ENCODE measurements at places on chromosomes 7 and 10. TPM values are rescaled to one million over a fixed set of nuclear protein-coding genes. Genes with fewer than 3 reads are reported as not detected.

The PNLIPRP3 gene
- polyA plus RNA-seq, result not detected

DNA sequence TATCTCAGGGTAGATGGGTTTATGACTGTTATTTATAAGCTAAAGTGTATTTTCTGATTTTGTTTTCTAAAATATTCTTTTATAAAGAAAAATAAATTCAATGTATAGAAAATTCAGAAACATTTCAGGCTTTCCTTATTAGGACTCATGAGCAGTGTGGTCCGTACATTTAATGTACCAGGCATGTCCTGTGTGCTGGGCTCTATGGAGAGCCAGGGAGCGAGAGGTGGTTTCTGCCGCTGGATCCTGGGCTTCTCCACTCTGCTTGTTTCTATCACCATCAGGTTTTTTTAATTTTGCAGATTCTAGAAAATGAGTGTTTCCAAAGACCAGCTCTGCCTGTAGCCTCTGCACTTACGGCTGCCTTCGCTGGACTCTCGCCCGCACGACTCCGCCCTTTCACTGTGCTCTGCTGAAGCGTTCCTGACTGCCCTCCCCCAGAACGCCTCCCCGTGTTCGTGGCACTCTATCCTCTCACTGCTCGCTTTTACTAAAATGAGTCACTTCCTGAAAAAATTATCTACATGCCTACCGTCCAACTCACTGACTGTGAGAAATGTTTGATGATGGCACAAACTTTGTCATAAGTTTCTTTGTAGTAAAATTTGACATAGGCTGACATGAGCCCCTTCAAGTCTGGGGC is 188.5 kb downstream of the ZMYND11 start:
- DNase-seq, result no peak

DNA sequence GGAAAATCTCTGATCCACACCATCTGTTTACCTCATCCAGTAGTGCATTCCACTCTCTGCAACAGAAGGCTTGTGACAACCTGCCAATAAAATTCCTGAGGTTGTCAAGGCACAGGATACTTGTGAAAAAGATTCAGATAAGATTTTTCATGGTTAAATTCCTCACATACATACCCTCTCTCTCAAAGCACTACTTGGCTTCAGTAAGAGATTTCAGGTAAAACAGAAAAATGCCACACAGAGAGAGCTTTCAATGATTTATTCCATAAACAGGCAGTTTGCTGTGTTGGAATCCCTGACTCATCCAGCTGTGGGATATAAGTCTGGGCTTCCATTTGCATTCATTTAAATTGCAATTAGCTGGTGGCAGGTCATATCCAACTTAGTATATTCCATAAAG is 99.7 kb upstream of the CAV2 start:
- no peak for DNase-seq

DNA sequence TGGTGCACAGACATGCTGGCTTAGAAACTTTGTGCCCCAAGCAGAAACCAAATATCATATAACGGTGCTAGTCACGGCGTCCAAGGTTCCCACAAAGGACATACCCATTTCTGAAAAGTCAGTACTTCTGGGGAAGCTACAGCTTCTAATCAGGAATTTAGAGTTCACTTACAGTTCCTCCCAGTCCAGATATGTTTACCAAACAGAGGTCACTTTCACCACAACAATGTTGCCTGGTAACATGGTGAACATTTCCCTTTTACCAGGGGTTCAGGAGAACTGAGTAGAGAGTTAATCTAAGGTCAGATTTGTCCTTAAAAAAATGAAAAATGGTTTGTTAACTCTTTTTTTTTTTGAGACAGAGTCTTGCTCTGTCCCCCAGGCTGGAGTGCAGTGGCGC is 265.9 kb upstream of the MKLN1 start:
- DNase-seq, result no peak

DNA sequence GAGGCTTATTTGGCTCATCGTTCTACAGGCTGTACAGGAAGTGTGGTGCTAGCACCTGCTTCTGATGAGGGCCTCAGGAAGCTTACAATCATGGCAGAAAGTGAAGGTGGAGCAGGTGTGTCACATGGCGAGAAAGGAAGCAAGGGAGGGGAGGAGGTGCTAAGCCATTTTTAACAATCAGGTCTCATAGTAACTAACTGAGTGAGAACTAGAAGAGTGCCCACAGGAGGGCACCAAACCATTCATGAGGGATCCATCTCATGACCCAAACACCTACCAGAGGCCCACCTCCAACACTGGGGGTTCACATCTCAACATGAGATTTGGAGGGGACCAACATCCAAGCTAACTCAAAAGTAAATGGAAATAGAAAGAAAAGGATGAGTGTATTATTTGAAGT is 78.1 kb downstream of the CXCL12 start:
- DNase-seq, result no peak

DNA sequence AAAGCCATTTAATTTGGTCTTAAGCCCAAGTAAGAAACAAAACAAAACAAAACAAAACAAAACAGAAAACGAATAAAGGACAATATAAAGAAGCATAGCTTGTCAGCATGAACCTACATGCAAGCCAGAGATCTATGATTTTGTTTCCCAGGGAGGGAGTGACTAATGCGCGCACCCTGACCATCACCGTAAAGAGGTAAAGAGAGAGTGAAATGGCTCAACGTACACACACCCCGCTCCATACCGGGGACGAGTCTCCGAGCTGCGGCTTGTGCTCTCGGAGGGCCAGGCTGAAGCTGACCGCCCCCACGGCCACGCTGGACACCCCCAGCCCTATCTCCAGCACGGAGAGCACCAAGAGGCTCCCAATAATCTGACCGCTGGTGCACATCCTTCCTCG is 1.1 kb downstream of the TMEM196 start:
- DNase-seq, result peak; percentile 71

The SLF2 gene
- polyA plus RNA-seq, result 6.9 TPM

- DNase-seq, result no peak
Observed at GRCh38 chr7:23000597-23001360, 13.2 kb downstream of the HYCC1 start.

DNA sequence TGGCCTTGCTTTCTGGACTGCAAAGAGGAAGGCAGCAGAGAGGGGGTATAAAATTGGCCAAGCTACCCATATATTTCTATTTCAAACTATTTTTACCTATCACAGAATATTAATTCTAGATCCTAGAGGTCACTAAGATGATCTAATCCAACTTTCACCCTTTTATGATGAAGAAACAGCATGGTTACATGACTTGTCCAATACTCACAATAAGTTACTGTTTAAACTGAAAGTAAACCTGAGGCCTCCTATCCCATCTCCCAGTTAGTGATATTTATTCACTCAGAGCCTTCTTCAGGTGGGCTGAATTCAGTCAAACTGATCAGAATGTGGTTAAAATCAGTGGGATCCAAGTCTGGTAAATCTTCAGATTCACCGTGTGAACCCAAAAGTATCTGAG is 1345.1 kb downstream of the XPNPEP1 start:
- DNase-seq, result no peak

DNA sequence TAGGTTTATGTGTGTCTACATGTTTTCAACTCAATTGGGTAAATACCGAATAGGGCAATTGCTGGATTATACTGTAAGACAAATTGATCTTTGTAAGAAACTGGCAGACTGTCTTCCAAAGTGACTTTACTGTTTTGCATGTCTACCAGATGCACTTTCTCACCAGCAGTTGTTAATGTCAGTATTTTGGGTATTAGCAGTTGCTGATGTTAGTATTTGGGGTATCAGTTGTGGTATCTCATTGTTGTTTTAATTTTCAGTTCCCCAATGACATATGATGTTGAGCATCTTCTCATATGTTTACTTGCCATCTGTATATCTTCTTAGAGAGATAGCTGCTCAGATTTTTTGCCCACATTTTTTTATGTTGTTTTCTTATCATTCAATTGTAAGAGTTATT is 10.6 kb downstream of the PDE6C start:
- DNase-seq, result no peak

The IFIT1 gene
- polyA plus RNA-seq, result 15.9 TPM

DNA sequence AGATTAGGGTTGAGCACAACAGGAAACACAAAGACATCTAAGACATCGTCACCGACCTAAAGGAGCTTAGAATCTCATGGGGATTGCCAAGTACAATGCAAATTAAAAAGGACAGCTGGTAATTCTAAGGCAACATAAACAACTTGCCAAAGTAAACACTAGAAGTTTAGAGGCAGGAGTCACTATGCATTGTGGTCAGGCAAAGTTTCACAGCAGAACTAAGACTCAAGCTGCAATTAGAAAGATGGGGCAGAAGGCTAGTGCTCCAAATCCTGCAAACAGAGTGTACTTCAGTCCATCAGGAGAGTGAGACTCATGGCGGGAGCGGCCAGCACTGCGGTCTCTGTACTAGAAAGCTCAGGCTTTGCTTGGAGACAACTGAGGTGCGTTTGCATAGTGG is 52.7 kb downstream of the HIPK2 start:
- no peak for DNase-seq

The ANKRD7 gene
- polyA plus RNA-seq, result not detected

- no peak for DNase-seq
Observed at GRCh38 chr10:94607111-94607510, 61.5 kb downstream of the HELLS start.

The NEBL gene
- 78.1 TPM for polyA plus RNA-seq

- no peak for DNase-seq
Observed at GRCh38 chr7:27606270-27607209, 56.1 kb downstream of the HIBADH start.

GRCh38 chr7:139183878-139184338 is 47.1 kb upstream of the UBN2 start:
- no peak for DNase-seq

GRCh38 chr10:85734791-85735190 is 631.8 kb downstream of the GRID1 start:
- no peak for DNase-seq

DNA sequence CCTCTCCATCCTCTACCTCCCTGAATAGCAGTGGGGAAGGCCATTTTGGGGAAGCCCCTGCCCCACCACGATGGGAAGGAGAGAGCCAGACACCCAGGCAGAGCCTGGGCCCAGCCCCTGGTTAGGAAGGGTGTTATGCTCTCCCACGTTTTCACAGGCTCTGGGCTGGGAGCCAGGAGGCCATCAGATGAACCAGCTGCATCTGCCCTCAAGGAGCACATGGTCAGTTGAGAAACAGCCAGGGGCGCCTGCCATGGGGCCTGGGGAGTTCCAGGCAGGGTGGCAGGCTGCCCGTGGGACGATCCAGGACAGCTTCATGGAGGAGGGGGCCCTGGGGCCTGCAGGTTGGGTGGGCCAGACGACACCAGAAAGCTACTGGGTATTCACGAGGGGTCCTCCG is 47.5 kb downstream of the CAMK2B start:
- DNase-seq, result no peak

The NPFFR1 gene
- 0.56 TPM for polyA plus RNA-seq

DNA sequence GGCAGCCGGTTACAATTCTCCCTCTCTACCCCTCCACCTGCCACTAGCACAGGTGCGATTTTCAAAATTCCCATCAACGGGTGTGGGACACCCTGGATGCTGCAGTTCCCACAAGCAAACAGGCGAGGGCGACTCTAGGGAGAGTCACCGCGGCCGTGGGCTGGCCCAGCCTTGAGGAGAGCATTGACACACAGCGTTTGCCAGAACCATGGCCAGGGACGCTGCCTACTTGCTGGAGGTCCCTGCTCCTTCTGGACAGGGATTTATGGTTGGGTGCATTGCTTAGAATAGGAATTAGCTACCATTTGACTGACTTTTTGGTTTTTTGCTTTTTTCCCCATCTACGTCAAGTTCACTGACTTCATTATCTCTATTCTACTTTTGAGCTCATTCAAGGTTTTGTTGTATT is 19.0 kb upstream of the CLDN4 start:
- peak; percentile 33 for DNase-seq

- DNase-seq, result no peak
Observed at GRCh38 chr10:47266602-47267001, 33.4 kb upstream of the GDF10 start.

- no peak for DNase-seq
Observed at GRCh38 chr7:141354251-141354650, 197.0 kb upstream of the AGK start.

DNA sequence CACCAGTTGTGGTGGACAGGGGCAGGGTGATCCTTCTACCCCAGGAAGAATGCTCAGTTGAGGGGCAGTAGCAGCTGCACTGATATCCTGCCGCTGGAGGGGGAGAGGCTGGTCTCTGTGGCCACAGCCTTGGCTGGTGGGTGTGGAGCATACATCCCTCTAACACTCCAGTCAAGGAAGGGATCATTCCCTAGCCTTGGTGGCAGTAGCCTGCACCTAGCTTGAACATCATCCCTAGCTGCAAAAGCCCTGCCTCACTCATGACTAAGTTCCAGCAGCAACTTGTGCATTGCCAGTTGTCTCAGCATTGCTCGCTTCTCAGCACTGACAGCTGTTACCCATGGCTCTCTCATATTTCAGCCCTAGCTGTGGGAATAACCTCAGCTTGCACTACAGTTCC is 688.9 kb upstream of the POT1 start:
- DNase-seq, result no peak

- no peak for DNase-seq
Observed at GRCh38 chr7:76377186-76377918, 18.6 kb upstream of the YWHAG start.

DNA sequence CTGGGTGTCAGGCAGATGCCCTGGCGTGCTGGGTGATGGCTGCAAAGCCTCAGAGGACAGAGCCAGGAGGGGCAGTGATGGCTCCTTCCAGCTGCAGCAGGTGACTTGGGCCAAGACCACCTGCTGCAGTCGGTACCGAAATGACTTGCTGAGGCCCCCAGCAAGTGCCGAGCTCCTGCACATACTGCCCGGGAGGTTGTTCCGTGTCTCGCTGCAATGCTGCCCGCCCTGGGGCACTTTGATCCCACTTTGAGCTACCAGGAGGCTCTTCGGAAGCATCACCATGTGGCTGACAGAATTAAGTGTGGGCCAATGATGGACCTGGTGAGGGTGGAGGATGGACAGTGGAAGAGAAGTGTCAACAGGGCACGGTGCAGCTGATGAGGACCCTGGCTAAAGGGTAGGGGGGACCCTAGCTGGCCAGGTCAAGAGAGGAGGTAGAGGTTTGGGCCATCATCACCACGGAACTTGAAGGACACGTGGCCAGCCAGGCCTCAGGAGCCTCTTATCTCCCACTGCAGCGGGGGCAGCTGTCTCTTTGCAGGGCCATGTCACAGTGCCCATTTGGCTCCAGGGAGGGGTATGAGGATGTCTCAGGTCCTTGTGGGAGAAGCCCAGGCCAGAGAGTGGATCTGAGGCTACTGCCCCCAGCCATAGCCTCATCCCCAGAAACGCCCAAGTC is 51.1 kb upstream of the NANOS1 start:
- DNase-seq, result no peak

GRCh38 chr10:120077707-120078492 is 185.4 kb downstream of the SEC23IP start:
- DNase-seq, result peak; percentile 88

DNA sequence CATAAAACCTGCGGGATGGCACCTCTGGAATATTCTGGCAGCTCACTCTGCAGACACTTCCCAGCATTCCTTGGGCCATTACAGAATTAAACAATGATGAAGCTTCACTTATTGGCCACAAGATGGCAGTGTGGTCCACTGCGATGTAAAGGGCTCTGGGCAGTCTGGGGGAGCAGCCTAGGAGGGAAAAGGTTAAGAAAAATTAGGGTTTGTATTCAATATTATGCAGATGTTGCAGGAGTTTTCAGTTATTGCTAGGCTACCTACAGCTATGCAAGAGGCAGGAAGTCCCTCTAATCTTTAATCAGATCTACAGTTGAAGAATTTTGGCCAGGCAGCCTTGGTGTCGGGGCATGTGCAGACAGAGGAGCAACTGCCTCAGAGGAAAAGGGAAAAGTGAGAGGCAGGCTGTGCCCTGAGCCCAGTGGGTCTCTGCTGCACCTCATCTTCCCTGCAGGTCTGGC is 233.2 kb upstream of the PRSS1 start:
- DNase-seq, result peak; percentile 68

Measured in brain (organoid and tissue), 16 donors.